ENCODE measurements at places on chromosomes 1 and 21.

DNA sequence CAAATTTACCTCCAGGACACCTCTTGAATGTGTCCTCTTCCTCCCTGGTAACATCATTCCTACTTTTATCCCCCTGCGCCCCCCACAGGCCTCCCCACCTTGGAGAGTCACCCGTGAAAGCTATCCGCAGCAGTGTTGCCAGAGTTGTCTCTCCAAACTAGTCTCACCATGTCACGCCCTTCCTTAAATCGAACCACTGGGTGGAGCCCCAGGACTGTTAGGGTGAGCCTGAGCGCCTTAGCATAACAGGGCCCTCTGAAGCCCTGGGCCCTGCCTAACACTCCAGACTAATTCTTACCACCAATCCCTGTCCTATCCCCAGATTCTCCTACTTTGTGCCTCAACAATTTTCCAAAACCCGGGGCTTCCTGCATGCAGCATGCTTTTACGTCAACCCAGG lies 35.0 kb downstream of the HSD3B2 start:
- DNase-seq, result no peak

DNA sequence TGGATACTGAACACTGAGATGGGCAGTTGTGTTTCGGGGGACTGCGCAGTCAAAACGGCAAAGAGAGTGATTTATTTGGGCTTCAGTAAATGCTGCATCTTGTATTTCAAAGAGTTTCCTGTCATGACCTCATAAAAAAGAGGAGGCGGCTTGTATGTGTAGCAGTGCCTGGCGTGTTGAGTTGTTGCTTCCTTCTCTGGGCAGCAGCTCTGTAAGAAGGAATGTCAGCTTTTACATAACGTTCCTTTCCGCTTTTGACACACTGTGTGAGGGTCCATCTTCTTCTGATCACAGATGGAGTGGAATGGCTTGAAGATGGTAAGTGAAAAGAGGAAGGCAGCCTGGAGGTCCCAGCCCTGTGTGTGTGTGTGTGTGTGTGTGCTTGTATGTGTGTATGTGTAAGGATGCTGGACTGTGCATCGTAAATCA lies 941 bp downstream of the ELAVL4 start:
- DNase-seq, result no peak

- no peak for DNase-seq
Measured at GRCh38 chr1:200665861-200666260, 3.8 kb downstream of the DDX59 start.

- peak; percentile 79 for DNase-seq
Measured at GRCh38 chr1:112762541-112763500, 47.7 kb upstream of the PPM1J start.

GRCh38 chr1:5813480-5813879 lies 178.7 kb downstream of the NPHP4 start:
- no peak for DNase-seq

- no peak for DNase-seq
Measured at GRCh38 chr1:205124726-205125125, 2.9 kb upstream of the RBBP5 start.

DNA sequence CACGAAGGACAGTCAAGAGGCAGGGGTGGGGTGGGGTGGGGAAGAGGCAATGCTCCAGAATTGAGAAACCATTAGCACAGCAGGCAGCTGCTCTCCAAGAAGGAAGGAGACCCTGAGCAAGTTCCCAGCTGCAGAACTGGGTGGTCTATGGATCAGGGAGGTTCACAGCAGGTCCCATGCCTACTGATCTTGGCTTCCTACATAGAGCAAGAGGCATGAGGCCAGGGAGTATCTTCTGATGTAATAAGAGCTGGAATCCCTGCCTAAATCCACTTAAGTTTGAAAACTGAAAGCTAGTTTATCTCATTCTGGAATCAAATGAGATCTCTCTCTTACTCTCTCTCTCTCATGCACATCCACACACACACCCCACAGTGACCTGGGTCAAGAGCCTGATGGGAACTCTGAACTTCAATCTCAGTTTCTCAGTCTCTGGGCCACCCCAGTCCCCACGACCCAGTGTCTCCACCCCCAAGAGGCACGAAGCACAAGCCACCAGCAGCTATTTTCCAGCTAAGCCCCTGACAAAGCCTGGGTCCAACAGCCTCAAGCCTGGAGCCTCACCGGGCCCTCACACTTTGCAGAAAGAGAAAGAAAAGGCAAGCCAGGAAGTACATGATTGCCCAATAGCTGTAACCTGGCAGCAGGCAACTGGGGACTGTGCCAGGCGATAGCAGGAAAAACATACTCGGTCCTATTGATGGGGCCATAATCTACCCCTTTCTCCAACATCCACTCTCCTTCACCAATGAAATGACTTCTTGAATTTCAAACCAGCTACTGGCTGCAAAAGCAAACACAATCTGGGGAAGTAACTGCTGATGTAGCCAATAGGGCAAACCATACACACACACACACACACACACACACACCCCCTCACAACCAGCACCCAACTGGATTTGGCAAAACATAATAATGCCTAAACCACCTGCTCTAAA lies 2.2 kb downstream of the NUAK2 start:
- DNase-seq, result peak; percentile 91

GRCh38 chr21:43814215-43815106 lies 25.1 kb downstream of the RRP1 start:
- DNase-seq, result no peak

GRCh38 chr1:85258536-85259117 lies 835 bp downstream of the C1orf52 start:
- no peak for DNase-seq

GRCh38 chr1:109096120-109096519 lies 5.6 kb downstream of the TMEM167B start:
- no peak for DNase-seq

DNA sequence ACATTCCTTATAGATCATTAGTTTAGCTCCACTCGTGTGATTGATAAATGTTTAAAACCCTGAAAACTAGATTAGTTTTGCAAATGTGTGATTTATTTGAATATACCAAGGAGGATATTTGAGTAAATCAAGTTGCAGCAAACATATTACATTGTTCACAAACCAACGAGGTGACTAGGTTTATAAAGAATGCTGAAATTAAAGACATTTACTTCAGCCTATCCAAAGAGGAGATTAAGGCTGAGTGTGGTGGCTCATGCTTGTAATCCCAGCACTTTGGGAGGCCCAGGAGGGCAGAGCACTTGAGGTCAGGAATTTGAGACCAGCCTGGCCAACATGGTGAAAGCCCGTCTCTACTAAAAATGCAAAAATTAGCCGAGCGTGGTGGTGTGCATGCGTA lies 34.1 kb downstream of the VTCN1 start:
- no peak for DNase-seq

DNA sequence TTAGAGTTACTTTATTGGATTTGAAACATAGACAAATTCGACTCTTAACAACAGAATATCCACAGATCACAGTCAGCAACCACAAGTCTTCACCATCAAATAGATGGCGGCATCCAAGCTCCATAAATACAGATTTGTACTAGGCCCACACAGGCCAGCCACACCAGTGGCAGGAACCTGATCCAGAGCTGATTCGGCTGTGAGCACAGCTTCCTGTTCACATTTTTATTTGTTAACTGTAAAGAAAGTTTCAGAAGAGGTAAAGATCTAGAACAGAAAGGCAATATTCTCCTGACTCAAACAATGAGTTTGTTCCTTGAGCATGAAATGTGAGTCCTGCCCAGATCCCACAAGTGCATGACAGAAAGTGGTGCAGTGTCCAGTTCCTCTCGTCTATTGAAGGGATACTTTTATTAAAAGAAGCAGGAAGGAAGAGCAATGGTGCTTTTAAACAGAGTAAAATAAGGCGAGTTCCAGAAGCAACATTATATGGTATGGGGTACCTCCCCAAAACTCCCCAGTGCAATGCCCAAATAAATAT lies 205.8 kb downstream of the SLC45A1 start:
- DNase-seq, result no peak

GRCh38 chr1:30319765-30320580 lies 403.4 kb downstream of the MATN1 start:
- no peak for DNase-seq

GRCh38 chr1:32115496-32115895 lies 7.6 kb downstream of the KPNA6 start:
- DNase-seq, result no peak

GRCh38 chr1:89957107-89957506 lies 37.8 kb upstream of the ZNF326 start:
- no peak for DNase-seq

GRCh38 chr1:84971957-84972356 lies 25.0 kb downstream of the MCOLN2 start:
- DNase-seq, result no peak

DNA sequence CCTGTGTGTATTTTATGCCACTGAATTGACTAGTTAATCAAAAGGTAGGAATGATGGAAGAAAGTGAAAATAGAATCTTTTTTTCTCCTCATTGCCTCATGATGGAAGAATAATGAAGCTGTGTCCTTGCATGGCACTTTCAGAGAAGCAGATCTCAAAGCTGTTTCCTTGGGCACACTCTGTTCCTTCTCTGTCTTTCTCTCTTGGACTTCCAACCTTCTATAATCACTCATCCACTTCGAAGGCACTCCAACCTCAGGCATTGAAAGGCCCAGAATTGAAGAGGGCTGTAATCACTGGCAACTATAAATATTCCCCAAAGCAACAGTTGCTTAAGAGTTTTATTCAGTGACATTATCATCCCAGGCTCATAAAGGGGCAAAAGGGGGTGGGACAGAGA lies 31.1 kb upstream of the DNASE2B start:
- DNase-seq, result no peak

GRCh38 chr1:217770918-217771317 lies 139.8 kb downstream of the SPATA17 start:
- no peak for DNase-seq

DNA sequence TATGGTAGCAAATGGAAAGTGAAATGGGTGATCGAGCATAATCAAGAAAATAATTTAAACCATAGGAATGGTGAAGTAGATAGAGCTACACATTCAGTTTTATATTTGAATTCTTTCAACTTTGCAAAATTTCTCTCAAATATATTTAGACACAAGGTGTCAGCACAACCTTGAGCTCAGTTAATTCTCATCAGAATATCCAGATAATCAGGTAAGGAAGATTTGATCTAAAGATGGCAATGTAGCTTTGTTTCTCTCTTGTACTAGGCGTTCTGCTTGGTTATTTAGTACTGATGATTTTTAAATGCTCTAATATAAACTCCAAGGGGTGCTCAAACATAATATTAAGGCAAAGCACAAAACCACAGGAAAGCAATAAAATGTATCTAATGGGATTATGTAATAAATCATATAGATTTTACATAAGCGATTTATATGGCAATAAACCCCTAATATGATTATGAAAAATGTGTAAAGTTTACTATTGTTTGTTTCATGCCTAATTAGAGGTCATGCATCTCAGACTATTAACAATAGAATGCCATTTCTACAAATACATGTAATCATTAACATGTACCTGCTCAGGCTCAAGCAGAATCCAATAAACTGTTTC lies 32.4 kb upstream of the SERTAD4 start:
- no peak for DNase-seq

- DNase-seq, result no peak
Measured at GRCh38 chr21:29077651-29078090, 4.2 kb upstream of the CCT8 start.

- DNase-seq, result no peak
Measured at GRCh38 chr1:156177919-156178654, 15.8 kb upstream of the SLC25A44 start.

DNA sequence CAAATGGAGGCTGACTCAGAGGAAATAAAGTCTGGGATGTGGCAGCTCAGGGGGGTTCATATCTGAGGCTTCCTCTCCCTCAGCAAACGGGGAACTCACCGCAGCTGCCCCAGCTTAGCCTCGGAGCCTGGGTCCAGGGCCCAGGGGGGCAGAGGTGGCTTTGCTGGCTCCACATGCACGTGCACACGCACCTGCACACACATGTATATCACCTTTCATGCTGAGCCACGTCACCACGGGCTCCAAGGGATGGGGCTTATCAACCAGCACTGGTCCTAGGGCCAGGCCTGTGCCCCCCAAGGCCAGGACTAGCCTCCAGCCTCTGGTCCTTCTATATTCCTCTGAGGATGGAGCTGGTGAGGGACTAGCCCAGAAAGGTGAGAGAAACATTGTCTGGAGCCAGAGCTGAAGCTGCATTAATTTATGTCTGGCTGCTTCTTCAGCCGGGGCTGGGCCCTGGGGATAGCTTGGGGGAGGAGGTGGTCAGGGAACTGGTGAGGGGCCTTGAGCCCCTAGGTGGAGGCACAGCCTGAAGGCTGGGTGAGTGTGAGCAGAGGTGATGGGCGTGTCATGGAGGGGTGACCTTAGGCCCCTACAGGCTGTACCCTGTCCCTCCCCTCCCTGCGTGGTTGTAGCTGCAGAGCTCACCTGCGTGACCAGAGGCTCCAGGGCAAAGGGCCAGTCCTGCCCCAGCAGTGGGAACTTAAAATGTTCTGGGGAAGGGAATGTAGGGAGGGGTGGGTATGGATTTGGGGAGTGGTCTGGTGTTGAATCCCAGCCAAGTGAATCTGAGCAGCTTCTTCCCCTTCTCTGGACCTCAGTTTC lies 520.8 kb downstream of the PTPRU start:
- no peak for DNase-seq

Data from RWPE1 (cell line).